T1000 (cell line): ENCODE measurements at places on chromosomes 7 and 10.

DNA sequence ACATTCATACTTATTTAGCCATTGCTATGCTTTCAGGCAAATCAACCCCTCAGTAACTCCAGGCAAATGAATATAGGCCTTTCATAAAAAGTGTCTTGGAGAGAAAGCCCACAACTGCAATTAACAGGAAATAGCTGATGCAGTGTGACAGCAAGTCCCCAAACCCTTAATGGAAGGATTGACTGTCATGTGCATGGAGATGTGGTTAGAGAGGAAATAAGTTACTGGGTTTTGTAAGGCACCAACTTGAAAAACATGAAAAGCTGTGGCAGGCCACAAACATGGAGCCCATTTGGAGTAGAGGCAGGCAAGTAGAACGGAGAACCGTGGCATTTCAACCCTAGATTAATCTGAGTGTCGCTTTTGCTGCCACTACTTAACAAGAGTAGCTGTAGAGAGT lies 549.4 kb upstream of the C7orf33 start:
- DNase-seq = no peak

GRCh38 chr7:105487579-105488571 lies 34.2 kb downstream of the PUS7 start:
- DNase-seq = no peak

- DNase-seq = no peak
Observed at GRCh38 chr7:25012254-25012653, 32.3 kb upstream of the OSBPL3 start.

- DNase-seq = no peak
Observed at GRCh38 chr7:105376908-105377533, 11.7 kb downstream of the SRPK2 start.

DNA sequence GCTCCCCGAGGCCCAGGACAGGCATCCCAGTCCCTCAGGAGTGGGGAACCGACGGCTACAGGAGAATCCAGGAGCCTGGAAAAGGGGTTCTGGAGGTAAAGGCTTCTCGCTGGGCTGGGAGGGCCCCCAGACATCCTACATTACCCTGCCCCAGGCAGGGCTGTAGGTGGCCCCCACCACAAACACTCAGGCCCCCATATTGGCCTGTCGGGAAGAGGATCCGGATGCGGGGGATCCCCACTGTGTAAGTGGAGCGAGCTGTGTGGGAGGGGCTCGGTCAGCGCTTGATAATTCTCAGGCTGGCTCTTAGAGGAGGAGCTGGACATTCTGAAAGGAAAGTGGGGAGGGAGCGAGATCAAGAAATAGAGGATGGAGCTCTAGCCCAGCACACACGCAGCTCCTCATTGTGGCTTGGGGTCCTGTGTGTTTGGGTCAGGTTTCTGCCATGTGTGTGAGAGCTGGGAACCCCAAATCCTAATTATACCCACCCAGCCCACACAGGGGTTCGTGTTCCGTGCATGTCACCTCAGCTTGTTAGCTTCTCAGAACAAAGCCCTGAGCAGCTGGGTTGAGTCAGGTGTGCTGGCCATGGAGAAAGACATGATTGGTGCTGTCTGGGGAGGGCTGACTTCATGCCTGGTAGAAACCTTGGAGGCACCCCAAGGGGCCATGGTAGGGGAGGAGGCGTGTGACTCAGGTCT lies 49.4 kb downstream of the ZNF467 start:
- no peak for DNase-seq

- no peak for DNase-seq
Observed at GRCh38 chr10:131085091-131085860, 226.2 kb downstream of the TCERG1L start.

DNA sequence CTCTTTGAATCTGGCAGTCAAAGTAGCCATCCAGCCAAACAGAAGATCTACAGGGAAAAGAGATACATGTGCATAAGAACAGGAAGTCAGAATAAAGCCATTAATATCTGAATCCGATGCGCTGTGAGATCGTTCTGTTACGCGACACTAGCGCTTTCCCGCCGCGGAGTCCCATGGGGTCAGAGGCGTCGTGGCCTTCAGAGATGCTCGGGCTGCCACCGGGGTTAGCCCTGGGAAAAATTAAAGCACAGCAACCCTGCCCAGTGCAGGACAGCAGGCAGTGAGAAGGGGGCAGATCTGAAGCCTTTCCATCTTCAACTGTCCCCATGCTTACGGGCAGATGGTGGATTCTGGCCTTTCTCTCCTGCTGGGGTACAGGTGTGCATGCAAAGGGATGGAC lies 225.6 kb upstream of the MGMT start:
- DNase-seq = no peak

GRCh38 chr7:66682350-66683093 lies 53.8 kb downstream of the KCTD7 start:
- no peak for DNase-seq

DNA sequence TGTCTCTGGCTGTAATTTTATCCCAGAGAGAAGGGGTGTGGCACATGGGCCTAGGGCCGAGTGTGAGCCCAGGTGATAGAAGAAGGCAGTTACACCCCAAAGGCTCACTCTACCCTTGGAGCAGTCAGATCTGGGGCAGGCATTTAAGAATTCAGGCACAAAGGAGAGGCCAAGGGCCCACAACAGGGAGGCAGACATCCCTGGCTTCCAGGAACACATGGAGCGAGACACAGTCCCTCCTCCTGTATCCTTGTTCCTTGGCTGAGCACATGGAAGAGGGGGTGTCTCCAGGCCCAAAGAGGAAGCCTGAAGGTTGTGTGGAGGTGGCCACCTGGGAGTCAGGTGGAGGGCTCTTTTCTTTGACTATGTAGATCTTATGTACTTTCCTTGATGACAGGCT lies 286.2 kb downstream of the RPS24 start:
- no peak for DNase-seq

GRCh38 chr7:27842851-27843250 lies 102.9 kb downstream of the TAX1BP1 start:
- DNase-seq = no peak

GRCh38 chr10:91511549-91512330 lies 101.6 kb downstream of the HECTD2 start:
- no peak for DNase-seq

- DNase-seq = no peak
Observed at GRCh38 chr10:17273403-17273802, 45.4 kb downstream of the VIM start.

- no peak for DNase-seq
Observed at GRCh38 chr10:76429368-76430060, 998.1 kb downstream of the LRMDA start.

DNA sequence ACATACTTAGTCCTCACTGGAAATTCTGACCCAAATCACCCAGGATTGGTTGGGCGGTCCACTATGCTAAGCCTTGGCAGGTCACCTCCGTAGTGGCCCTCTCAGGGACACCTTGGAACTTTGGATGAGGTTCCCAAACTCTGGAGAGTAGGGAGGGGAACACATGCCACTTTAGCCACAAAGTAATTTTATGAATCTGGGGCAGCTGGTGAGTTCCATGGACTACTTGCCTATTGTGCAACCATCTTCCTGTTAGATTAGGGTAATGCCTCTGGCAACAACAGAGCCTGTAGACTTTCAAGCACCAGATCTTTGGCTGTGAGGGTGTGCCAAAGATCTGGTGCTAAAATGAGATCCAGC lies 77.7 kb downstream of the ITGB8 start:
- no peak for DNase-seq

DNA sequence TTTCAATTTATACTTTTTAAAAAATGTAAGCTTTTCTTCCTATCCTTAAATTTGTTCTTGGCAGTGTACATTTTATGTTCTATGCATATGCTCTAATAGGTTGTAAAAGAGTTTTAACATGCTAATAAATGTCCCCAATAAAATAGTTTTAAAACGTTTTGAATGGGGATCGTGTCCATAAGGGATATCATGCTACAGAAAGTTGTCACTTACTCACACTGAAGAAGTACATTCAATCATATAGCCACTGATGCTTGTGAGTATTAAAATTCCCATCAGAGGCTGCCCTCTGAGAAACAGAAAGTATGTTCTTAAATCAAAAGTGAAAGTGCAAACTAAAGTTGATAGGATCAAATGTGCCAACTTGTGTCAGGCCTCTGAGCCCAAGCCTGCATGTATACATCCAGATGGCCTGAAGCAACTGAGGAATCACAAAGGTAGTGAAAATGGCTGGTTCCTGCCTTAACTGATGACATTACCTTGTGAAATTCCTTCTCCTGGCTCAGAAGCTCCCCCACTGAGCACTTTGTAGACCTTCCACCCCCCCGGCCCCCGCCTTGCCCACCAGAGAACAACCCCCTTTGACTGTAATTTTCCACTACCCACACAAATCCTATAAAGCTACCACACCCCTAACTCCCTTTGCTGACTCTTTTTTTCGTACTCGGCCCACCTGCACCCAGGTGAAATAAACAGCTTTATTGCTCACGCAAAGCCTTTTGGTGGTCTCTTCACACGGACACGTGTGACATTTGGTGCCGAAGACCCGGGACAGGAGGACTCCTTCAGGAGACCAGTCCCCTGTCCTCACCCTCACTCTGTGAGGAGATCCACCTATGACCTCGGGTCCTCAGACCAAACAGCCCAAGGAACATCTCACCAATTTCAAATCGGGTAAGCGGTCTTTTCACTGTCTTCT lies 877 bp upstream of the NOD1 start:
- peak; percentile 1 for DNase-seq

DNA sequence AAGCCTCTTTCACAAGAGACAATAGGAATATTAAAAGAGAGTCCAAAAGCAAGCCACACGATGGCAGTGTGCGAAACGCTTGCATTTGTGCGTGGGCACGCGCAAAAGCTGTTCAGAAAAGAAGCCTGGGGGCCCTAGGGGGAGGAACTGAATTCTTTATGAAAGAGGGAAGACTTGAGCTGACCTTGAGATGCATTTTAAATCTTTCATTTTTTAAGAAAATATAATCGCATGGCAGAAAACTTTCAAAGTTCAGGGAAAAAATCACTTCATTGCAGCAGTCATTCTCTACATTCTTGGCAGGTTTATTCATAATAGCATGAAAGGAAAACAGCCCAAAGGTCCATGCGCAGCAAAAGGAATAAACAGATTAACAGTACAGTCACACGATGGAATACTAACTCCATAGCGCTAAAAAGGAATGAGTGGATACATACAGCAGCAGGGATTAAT lies 206.5 kb upstream of the PRKCQ start:
- no peak for DNase-seq

- no peak for DNase-seq
Observed at GRCh38 chr10:35661236-35661635, 19.1 kb upstream of the FZD8 start.

GRCh38 chr7:47726047-47726726 lies 144.3 kb upstream of the TNS3 start:
- DNase-seq = no peak

DNA sequence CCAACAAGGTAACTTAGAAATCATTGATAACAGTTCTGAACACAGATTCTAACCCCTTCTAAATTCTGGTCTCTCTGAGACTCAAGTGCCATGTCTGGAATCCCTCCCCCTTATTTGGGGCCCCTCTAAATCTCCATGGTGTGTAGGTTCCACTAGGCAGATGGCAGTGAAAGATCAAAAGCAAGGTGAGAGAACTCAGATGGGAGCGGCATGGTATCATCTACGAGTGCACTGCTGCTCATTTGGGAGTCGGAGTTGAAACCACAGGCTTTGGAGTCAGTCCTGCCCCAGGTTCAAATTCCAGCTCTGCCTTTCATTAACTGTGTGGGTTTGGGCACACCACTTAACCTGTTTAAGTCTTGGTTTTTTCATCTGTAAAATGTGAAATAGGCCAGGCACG lies 72.6 kb downstream of the MTURN start:
- no peak for DNase-seq

GRCh38 chr7:143008007-143008901 lies 18.7 kb downstream of the OR9A2 start:
- DNase-seq = peak; percentile 35

DNA sequence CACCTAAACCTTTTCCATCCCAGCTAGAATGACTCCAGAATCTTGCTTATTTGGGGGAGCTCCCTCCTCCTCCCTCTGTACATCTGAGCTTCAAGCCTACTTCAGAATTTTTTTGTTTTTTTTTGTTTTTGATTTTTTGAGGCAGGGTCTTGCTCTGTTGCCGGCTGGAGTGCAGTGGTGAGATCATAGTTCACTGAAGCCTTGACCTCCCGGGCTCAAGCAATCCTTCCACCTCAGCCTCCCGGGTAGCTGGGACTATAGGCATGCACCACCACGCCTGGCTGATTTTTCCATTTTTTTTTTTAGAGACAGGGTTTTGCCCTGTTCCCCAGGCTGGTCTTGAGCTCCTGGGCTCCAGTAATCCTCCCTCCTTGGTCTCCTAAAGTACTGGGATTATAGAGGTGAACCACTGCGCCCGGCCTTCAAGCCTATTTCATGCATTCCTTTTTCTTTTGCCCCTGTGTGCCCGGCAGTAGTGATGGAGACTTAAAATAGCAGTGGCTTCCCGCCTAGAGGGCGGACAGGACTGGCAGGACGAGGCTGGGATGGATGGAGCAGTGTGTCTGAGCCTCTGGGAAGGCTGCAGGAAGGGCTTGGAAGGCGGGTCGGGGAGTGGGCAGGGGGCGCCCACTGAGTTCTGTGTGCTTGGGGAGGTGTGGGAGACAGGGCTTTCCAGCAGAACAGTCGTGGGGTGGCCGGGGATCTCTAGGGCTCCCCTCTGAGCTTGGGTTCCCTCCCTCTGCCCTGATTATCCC lies 8.8 kb downstream of the CUX1 start:
- no peak for DNase-seq

GRCh38 chr10:119616882-119617570 lies 20.3 kb upstream of the TIAL1 start:
- DNase-seq = no peak

DNA sequence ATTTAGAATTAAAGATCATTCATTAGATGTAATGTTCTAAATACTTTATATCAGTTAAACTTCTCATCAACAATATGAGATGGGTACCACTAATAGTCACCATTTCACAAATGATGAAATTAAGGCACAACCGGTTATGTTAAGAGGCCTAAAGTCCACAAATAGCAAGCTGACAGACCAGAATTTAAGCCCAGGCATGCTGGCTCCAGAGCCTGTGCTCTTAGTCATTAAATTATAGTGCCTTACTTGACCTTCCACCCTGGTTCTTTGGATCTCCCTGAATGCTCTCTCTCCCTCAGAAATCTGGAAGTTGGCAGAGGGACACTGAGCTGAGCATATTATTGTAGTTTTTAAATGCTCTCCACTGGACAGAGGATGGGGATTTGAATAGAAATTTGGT lies 3.6 kb downstream of the LIPN start:
- DNase-seq = no peak

GRCh38 chr7:13028036-13028824 lies 340.8 kb downstream of the ARL4A start:
- no peak for DNase-seq

- no peak for DNase-seq
Observed at GRCh38 chr7:110762546-110763225, 328.2 kb upstream of the LRRN3 start.

GRCh38 chr7:96310110-96310509 lies 11.8 kb downstream of the SLC25A13 start:
- DNase-seq = no peak

DNA sequence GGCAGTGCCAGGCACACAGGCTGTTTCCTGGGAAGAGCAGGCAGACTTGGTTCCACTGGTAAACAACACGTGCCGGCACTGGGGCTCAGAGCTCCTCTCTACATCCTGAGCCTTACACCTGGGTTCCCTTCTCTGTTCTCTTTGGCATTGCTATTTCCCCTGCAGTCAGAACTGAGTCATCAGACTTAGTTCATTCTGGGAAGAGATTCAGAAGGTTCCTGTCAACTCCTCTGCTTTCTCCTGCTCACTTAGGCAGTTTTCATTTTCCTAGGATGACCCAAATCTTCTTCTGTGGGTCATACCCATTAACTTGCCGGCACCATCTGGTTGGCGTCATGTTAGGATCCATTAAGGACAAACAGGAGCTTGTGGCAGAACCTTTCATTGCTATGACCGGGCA lies 33.4 kb upstream of the LRRC18 start:
- DNase-seq = no peak

GRCh38 chr7:34136698-34137097 lies 231.4 kb downstream of the BMPER start:
- DNase-seq = no peak
